ENCODE measurements at places on chromosomes 4 and X.

DNA sequence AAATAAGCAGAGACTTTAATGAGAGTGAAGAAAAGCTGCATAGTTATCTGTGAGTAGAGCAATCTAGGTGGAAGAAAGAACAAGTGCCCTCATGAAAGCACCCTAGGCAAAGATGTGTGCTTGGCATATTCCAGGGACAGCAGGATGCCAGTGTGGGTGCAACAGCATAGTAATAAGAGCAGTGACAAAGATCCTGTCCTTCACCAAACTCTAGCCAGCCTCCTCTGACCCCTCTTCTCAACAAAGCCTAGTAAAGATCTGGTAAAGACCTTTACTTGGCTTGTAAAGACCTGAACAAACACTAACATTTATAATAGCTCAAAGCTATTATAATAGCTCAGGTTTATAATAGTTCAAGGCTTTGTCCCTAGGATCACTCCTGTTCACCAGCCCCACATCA, 735.4 kb downstream of the PCDH7 start:
- no peak for DNase-seq

GRCh38 chr4:26075583-26075982, 161.6 kb downstream of the SMIM20 start:
- no peak for DNase-seq

- no peak for DNase-seq
Measured at GRCh38 chr4:173735049-173735448, 205.0 kb upstream of the HAND2 start.

DNA sequence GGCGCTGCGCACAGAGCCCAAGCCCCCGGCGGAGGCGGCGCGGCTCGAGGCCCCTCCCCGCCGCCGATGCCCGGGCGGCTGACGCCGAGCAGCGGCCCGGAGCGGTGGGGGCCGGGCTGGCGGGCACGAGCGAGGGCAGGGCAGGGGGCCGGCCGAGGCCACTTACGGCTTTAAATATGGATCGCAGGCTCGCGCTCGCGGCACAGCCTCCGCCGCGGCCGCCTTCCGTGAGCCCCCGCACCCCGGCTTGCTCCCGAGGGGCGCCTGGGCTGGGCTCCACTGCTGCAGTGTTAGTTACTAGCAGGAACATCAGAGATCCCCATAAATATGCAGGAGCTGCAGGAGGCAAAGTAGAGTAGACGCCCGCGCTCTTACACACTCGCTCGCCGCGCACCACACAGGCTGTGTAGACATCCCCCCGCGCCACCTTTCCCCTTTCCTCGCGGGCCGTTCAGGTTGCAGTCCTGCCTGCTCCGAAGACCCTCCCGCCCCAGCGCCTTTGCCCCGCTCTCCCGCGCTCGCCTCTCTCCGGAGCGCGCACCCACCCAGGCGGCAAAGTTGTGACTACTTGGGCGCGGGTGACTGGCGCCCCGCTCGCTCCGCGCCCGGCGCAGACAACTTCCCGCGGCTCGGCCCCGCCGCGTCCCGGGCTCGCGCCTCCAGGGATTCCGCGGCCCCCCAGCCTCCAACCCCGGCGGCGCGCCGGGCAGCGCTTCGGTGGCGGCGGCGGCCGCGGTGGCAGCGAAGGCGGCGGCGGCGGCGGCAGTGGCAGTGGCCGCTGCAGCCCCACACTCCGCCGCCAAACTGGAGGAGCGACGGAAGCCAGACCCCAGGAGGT, 152.0 kb upstream of the SLC4A4 start:
- DNase-seq = no peak

- DNase-seq = no peak
Measured at GRCh38 chr4:141107927-141108326, 25.3 kb downstream of the RNF150 start.
